ENCODE measurements at places on chromosomes 6 and 20.

DNA sequence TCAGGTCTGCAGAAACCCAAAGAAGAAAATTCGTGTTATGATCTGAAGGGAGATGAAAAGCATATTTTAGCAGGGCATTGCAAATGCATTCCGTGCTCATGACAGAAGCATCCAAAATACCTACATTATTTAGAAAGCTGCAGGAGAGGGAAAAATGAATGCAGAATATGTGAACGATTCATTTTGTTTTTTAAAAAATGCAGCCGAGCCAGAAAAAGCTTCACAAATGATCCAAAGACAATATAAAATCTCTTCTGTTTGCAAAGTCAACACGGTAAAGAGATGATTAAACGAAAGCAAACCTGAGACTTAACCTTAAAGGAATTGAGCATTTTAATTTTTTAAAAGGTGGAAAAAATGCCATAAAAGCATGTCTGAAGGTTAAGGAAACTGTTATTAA, 136.1 kb upstream of the SULF2 start:
- DNase-seq = no peak

- DNase-seq = no peak
Observed at GRCh38 chr20:43571771-43572170, 12.9 kb downstream of the SGK2 start.

DNA sequence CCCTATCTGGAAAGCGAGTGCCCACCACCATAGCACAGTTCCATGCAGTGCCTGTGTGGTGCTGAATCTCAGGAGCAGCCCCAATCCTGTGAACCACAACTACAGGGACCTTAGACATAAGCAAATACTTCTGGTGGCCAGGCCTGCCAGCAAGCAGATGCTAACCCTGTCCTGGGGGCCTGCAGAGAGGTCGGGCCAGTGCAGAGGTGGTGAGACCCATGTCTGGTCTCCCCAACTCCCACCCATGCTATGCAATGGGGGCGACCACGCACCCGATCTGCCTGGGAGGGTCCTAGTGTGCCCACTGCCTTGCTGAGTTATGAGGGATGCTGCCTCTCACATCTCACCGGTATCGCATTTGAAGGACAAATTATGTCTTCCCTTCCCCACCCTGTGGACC, 151.6 kb upstream of the ZNF337 start:
- no peak for DNase-seq

DNA sequence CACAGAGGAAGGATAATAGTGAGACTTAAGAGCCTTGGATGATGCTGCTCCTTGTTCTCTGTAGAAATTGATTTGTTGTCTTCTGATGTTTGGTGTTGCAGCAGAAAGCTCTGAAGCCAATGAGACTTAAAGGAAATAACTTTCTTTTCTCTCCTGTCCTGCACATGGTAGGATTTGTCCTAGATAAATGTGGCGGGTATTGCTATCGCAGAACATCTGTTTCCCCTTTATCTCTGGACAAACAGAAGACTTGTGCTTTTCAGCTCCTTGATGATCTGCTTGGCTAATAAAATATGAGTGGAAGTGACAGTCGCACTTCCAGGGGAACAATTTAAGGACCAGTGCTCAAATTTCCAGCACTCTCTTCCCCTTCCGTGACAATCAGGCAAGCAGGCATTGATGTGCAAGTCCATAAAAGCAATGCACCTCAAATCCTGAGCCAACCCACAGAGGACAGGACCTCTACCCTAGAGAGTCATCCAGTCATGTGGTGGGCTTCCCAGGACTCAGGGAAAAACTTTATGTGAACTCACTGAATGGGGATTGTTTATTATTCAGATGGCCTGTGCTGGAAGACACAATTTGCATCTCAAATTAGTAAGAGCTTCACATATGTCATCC, 9.9 kb upstream of the NCR2 start:
- no peak for DNase-seq

- no peak for DNase-seq
Observed at GRCh38 chr6:53625315-53625714, 40.2 kb downstream of the KLHL31 start.

GRCh38 chr6:131122516-131122915, 12.8 kb upstream of the AKAP7 start:
- no peak for DNase-seq

- peak; percentile 84 for DNase-seq
Observed at GRCh38 chr20:48769069-48769983, 58.5 kb downstream of the PREX1 start.

DNA sequence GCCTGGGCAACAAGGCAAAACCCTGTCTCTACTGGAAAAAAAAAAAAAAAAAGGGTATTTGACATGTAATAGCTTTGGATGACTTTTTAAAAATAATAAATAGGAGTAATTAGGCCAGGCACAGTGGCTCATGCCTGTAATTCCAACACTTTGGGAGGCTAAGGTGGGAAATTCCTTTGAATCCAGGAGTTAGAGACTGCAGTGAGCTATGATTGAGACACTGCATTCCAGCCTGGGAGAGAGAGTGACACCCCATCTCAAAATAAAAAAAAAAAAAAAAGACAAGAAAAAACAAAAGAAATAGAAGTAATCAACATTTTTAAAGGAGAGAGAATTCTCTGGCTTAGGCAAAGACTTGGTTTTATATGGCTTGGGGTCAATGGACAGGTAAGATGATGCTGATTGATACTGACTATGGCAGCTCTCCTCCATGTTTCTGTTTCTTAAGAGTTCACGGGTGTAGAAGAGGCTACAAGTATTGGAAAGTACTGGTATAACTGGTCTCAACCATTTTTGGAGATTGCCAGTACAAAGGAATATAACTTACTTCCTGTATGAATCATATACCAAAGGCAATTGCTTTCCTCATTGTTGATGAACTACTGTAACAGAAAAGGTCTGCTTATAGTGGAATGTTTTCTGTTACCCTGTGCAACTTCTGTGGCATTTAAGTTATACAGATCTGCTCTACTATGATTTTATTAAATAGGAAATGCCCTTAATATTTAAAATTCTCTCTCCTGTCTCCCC, 10.1 kb downstream of the MAP3K5 start:
- peak; percentile 76 for DNase-seq

DNA sequence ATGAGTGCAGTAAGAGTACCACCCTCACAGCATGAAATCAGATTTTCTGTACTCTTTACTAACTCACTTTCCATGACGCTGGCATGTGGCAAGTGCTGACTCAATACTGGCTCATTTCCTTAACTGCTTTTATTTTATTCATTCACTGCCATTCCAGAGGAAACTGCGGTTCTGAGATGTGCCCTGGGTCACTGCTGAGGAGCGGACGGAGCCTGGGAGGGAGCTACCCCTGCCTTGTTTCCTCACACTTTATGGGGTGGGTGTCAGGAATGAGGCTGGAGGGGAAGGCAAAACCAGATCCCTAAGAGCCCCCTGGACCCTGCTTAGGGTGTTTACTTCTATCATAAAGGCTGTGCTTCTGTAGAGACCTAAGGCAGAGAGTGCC, 14.4 kb downstream of the NT5E start:
- DNase-seq = peak; percentile 91

DNA sequence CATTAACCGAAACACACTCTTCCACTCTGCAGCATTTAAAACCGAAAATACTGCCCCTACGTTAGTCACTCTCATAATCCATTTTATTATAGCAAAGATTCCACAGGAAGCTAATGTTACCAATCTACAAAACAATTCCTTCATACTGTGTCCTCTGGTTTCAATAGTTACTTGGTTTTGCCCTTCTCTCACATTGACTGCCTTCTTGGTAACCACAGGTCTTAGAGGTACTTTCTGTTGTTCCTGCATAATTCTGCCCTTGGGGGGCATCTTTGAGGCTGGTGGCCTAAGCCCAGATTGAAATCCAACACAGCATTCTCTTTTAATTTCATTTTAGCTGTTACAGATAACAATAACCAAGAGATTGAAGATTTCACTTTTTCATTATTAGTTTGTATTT, 9.8 kb upstream of the DCBLD1 start:
- no peak for DNase-seq

GRCh38 chr6:126042001-126042419, 55.7 kb downstream of the TRMT11 start:
- DNase-seq = no peak

GRCh38 chr20:33067806-33068205, 11.6 kb upstream of the BPIFB4 start:
- peak; percentile 17 for DNase-seq

GRCh38 chr6:15472621-15473020, 190.2 kb downstream of the DTNBP1 start:
- DNase-seq = peak; percentile 49

All from suppressor macrophage treated with lipopolysaccharide for 1 hour (primary cell).